ENCODE measurements at places on chromosomes 5 and 9.

DNA sequence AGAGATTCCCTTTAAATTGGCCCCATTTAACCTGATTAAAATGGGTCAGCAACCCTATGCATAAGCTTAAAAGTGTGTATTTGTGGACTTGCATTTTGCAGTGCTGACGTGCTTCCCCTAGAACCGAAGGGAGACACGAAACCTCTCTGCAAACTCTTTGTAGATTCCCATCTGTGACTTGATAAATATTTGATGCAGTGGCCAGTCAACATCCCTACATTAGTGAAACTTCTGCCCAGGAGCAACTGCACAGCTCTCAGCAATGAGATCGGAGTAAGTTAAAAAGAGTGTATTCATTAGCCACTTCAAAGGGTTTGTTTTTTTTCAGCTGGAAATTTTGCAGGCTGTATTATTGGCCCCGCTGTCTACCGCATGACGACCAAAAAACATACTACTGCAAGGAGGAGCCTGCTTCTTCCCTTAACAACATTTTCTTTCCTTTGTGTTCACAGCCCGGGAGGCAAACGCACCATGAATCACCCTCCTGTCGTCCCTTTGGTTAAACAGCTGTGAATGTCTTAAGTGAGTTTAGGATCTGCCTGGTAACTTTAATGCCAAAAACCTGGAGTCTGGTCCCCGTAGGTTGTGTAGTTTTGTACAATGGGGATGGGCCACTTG, 38.0 kb upstream of the TCERG1 start:
- DNase-seq, result no peak

GRCh38 chr5:58099257-58099656, 360.6 kb downstream of the PLK2 start:
- DNase-seq, result no peak

GRCh38 chr5:14504816-14505215, 76.8 kb upstream of the OTULINL start:
- no peak for DNase-seq

DNA sequence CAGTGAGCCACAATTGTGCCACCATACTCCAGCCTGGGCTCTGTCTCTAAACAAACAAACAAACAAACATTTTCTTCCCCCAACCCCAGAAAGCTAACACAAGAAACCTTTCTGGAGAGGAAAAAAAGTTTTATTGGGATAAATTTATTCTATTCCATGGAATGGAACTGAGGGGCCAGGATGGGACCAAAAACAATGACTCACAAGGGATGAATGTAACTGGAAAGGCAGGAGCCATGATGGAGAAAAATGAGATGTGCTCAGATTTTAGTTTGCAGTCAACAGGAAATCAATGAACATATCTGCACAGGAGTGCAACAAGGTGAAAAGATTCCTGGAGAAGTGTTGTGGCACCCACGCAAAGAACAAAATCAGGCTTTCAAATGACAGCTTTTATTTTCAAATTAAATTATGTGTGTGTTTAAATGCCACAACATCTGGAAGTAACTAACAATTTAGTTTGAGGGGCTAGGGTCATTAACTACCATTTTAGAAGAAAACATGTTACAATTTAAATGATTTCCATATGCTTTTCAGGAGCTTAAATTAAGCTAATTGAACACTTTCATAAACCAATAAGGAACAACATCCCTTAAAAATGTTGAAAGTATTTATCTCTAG, 208.6 kb downstream of the TSSK1B start:
- DNase-seq, result no peak

DNA sequence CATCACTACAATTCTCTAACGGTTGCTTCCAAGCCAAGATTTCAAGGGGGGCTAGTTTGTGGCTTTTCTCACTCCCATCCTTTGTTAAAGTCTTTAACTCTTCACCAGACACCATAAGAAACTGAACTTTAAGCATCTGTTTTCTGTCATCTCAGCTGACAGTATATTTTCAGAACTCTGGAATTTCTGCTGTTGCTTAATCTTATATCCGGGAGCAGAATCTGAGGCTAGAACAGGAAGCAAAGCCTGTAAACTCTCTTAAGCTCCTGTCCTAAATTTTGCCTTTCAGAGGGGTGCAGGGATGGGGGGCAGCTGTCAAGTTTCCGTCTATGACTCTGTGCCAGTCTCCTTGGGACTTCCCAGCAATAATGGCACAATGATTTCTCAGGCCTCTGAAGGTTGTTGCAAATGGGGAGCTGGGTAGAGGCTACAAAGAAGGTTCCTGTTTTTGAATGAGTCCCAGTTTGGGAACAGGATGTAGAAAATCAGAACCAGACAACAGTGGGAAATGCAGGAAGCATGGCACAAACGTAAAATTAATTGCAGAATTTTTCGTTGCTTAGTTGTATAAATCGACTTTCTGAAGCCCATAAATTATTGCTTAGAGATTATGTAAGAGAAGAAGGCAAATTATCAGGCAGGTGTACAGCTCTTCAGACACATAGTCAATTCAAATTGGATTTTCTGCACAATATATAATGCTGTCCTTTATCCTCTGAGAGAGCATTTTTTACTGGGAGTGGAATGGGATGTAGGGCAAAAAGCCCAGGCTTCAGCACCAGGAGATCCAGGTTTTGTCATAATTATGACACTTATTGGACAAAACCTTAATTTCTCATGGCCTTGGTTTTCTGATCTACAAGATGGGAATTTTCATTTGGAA, 430.9 kb downstream of the DMAC1 start:
- DNase-seq, result no peak

DNA sequence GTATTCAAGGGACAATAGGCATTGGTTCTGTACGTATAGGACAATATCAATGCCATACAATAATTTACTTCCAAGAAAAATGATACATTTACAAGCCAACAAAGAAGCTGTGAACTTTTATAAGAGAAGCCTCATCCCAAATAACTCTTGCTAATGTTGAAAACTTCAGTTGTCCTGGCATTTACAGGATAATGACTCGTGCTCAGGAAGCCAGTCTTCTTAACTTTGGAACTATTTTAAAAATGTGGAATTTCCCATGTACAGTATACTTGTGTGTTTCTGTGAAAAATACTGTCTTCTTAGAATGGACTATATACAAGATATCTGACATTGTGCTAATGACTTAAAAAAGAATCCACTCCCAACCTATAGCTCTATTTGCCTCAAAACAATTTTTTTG, 1479.3 kb upstream of the CDH9 start:
- DNase-seq, result no peak

DNA sequence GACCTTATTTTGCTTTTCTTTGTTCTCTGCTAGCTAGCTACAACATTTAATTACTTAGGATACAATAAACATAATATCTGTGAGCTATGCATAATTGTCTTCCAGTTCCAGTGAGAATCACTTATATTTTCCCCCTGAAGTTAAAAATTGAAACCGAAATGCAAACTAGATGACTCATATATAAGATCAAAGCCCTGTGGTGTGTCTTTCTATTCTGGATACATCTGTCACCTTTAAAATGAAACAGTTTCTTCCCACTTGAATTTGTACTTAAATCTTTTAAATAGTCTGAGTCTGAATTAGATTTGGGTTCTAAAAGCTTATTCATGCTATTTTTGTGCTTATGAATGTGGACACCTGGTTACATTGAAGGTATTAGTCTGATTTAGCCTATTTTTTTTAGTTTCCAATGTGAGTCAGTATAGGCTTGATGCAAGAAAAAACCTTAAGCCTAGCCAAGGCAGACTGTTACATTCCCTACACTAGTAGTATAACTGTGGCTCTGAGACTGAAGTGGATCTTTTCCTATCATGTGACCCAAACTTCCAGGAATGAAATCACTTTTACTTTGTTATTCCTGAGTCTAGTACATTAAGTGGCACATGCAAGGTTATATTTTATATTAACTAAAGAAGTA, 703.5 kb upstream of the RGMB start:
- DNase-seq, result no peak

DNA sequence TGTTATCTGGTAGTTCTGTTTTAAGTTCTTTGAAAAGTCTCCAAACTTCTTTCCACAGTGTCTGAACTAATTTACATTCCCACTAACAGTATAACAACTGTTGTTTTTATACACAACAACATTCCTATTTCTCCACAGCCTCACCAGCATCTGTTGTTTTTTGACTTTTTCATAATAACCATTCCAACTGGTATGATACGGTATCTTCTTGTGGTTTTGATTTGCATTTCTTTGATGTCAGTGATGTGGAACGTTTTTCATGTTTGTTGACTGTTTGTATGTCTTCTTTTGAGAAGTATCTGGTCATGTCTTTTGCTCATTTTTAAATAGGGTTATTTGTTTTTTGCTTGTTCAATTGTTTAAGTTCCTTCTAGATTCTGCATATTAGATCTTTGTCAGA, 12.6 kb upstream of the GRAMD2B start:
- no peak for DNase-seq

- DNase-seq, result no peak
Measured at GRCh38 chr5:1441166-1441865, 3.9 kb downstream of the SLC6A3 start.

DNA sequence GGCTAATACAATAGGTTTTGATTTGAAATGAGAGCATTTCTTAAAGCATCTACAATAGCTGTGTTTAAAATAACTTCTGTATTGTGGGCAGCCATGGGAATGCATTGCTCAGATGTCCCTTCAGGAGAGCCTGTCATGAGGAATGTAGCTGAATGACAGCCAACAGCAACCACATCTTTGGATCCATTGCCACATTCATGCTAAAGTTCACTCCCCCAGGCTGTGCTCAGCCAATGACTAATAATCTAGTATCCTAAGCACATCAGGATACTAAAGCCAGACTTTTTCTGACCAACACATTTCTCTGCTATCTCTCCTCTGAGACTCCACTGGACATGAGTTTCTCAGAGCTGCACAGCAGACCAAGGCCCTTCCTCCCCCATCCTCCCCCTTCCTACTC, 45.5 kb downstream of the HTR1A start:
- no peak for DNase-seq

DNA sequence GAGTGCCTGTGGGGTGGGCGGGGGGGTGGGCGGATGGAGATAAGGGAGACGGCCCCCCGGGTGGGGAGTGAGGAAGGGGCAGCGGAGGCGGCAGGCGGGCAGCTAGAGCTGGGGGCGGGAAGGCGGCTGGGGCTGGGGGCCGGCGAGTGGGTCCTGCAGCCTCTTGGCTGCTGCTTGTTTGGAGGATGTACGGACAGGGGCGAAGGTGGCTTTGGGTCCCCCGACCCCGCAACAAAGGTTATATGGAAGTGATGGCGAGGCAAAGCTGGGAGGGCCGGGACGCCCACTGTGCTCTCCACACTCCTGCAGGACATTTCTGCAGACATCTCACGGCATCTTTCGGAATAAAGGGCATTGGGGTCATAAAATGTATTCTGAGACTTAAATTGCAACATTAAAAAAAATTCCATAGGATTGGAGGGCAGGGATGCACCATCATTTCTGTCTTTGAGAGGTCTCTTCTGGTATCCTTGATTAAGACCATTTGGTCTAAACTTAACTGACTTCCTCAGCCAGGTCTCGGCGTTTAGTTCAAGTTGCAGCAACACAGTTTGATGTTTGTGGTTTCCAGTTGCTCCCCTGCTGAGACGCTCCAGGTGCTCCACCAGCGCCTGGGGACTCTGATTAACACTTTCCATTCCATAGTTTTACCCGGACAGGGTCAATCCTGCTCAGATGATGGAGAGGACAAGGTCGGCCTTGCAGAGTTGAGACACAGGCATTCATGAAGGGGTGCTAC, 101.6 kb upstream of the SSBP2 start:
- no peak for DNase-seq

DNA sequence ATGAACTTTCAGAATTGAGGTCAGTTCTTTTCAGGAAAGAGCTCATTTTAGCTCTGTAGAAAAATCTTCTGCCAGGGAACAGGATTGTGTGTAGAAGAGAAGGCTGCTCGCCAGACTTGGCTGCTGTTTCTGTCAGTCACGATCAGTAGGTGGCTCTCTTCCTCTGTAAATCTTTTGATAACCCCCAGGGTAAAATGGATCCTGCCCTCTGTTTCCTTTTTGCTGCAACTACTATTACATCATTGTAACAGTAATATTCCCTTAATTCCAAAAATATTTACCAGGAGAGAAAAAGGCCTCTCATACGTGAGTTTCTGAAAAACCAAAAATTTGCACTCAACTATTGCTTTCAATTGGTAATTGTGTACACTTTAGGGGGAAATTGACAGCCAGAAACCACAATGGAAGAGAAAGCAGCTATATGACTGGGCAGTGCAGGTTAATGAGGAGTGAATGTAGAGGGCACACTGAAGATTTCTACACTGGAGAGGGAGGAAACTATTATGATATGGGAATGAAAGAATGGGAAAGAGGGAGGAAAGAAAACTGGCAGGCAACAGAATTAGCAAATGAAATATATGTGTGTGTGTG, 12.3 kb downstream of the IFNA21 start:
- no peak for DNase-seq

DNA sequence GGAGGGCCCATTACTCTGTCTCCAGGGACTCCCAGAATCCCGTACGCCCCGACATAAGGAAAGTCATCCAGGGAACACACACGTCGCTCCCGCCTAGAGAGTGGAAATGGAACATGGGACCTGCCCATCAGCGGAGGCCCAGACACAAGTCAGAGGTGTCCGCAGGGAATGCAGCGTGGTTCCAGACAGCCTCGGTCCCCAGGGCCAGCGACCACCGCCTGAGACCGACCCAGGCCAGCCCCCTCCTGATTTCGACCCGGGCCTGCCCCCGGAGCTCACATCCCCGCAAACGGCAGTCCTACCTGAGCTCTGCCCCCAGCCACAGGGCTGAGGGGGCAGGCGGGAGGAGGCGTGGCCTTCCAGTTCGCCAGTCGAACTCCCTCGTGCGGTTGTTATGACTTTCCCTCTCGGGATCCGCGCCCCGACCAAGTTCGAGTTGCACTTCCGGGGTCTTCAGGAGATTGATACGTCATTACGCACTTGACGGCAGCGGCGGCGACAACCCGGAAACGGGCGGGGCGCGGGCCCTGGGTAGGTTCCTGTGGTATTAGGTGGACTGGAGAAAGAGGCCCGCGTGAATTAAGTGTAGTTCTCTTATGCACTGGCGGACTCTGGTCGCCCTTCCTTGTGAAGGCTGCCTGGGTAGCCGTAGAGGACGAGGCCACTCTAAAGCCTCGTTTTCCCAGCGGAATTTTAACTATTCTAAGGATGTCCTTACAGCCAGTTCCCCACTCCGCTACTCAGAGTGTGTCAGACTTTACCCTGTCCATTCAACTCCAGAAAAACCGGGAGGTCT, 370.0 kb upstream of the POU5F2 start:
- peak; percentile 89 for DNase-seq

DNA sequence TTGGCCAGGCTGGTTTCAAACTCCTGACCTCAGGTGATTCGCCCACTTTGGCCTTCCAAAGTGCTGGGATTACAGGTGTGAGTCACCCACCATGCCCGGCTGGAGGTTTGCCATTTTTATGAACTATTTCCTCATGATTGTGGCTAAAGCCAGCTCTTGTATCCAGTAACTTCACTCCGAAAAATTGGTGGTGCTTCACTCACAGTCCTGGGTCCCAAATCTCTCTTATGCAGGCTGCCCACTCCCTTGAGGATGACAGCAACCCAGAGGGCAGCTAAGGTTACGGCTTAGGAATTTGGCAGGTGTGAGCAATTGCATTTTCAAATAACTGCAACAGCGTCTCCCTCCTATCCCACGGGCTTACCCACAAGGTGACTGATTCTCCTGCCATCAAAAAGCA, 23.4 kb upstream of the FUBP3 start:
- DNase-seq, result no peak

GRCh38 chr5:36875051-36875789, 1.3 kb upstream of the NIPBL start:
- peak; percentile 12 for DNase-seq
